AG10803 (cell line): ENCODE measurements at places on chromosomes 2 and 18.

DNA sequence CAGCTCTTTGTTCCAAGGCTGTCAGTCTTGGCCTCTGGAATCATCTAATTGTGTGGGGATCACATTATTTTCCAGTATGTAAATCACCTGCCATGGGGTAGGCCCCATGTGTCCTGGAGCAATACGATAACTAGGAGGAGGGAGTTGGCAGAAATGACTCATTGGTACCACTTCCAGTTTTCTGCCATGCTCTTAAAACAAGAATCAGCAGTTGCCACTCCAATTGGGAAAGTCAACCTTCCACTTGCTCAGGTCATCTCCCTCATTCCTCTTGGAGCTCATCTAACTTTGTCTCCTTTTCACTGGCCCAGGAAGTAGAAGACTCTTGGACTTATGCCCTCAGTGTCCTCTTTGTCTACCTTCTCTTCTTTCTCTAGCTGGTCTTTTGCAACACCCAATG is 487.0 kb downstream of the SLC4A3 start:
- no peak for DNase-seq

DNA sequence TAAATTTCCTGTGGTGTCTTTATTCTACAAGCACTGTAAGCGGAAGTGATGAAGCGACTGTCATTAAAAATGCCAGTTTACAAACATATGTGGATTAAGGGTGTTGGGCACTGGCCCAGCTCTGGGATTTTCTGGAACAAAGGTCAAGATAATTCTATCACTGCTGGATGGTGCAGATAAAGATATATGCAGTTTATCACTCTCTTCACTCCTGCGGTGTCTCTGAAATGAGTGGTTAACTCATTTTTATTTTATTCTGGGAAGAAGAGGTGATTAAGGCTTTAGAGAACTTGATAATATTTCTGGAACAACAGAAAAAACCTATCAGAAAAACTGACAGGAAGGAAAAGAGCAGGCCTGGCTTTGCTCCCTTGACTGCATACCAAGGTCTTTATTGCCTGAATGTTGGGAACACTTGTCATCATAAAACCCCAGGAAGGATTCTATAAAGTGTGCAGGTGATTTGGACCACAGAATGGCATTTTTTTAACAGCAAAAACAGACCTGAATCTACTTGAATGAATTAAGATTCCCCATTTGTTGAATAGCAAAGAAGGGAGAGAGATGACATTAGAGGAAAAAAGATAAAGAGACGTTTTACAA is 32.4 kb downstream of the ABCB11 start:
- no peak for DNase-seq

DNA sequence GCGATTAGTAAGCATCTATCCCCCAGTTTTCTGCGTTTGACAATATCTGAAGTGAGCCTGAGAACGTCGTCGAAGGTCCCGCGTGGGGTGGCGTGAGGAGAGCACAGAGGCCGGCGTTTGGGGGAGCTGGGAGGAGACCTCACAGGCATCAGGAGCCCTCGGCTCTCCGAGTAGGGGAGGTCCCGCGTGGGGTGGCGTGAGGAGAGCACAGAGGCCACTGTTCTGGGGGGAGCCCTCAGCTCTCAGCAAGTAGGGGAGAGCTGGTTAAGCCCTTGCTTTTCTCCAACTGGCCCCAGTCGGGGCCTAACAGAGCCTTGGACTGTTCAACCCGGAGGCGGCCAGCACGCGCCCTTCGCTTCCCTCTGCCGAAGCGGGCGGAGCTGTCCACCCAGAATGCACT is 134.3 kb downstream of the NFATC1 start:
- no peak for DNase-seq

GRCh38 chr18:40004246-40004645 is 1950.8 kb upstream of the PIK3C3 start:
- no peak for DNase-seq

DNA sequence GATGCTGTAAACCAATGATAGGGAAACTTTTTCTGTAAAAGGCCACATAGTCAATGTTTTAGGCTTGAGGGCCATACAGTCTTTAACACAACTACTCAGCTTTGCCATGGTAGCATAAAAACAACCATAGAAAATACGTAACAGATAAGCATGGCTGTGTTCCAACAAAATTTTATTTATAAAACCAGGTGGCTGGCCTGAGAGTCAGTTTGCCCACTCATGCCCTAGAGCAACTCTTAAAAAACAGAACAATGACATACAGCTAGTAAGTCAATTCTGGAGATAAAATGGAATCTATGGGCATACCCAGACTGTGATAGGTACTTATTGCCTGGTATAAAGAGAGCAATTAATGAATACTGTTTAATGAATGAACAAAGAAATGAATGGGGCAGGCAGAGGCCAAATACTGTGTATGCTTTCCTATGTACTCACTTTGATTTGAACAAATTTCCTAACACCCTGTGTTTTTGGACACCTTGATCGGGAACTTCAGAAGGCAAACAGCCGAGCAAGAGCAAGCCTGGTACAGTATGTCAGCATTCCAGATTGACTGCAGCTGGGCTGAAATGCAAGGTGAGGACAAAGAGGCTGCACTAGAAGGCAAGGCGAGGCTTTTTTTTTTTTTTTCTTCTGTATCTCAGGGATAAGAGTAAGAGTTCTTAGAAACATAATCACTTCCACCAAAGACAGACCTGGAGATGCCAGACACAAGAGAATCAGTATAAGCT is 315.3 kb downstream of the CLIP4 start:
- DNase-seq, result no peak

DNA sequence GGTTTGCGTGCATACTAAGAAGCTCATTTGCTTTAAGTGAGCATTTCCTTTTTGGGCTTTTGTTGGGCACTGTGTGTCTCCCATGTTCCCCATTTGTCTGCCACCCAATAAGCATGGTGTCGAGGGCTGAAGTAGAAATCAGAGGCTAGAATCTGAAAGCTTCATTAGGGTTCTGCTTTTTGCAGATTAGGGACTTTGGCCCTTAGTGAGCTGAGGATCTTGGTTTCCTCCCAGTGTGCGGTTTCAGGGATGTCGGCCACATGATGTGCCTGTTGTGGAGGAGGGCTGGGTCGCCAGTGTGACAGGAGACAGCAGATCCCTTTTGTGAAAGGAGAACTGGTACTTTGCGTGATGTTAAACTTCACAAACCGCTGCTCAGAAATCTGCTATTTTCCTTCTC is 41.1 kb downstream of the PLEKHB2 start:
- DNase-seq, result no peak

DNA sequence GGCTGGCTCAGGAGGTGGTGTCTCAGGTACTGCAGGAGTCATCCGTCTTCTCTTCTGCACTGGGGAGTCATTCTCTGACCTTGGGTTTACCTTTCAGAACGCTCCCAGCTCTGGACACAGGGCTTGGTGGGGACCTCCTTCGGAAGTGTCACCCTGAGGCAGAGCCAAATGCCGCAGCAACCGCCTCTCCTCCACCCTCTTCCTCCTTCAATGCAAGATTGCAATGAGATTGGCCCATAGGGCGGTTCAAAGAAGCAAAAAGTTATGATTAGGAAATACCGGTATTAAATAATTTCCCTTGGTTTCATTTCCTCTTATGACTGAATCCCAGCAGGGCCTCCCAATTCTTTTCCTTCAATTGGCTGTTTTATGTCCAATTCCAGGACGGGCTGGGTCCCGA is 178.8 kb downstream of the ACKR3 start:
- no peak for DNase-seq

DNA sequence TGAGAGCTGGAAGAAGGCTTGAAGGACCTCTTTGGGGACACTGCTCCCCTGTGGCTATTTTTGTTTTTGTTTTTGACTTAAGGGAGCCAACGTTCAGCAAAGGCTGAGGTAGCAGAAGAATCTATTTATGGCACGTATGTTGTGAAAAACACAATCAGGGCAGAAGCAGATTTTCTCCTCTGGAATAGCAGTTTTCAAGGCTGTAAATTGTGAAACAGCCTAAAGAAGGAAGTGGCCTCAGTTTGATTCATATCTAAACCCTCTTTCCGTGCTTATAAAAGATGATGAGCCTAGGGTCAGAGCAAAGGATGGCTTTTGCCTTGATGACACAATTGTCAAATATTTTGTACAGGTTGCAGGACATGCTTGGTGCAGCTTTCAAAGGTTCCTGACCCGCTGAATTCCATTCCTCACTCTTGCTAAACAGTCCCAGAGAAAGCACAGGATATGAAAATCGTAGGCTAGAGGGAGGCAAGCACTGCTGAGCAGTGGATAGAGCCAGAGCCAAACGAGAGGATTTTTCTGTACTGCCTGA is 106.2 kb upstream of the DLX2 start:
- DNase-seq, result peak; percentile 87

DNA sequence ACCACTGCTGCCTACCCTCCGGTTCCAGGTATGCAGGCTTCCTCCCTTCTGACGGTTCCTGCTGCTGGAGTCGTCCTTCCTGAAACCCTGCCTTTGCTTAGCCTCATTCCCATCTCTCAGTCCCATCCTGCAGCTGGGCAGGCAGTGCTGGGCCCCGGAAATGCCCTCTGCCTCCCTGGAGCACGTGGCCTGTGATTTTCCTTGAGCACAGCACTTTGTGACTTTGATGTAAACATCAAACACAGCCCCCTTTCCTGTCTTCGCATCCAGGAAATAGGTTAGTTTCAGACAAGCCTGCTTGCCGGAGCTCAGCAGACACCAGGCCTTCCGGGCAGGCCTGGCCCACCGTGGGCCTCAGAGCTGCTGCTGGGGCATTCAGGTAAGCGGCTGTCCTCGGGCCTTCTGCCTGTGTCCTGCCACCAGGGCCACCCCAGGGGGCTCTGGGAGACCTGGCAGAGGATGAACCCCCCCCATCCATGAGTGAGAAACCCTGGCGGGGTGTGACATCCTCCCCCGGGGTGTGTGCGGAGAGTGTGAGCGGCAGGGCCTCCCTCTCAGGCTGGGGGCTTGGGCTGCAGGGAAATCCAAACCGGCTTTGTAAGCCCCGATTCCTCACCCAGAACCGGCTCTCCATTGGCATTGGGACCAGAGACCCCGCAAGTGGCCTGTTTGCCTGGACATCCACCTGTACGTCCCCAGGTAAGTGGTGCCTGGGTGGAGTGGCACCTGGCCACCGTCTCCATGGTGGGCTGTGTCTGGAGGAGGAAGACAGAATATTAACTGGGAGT is at the start of gene ZAP70:
Gene ZAP70, plus strand, starts transcription at position 281 of the 788 bp plus-strand sequence. CDS start 10,461 bp downstream, outside the sequence.
- DNase-seq, result no peak

DNA sequence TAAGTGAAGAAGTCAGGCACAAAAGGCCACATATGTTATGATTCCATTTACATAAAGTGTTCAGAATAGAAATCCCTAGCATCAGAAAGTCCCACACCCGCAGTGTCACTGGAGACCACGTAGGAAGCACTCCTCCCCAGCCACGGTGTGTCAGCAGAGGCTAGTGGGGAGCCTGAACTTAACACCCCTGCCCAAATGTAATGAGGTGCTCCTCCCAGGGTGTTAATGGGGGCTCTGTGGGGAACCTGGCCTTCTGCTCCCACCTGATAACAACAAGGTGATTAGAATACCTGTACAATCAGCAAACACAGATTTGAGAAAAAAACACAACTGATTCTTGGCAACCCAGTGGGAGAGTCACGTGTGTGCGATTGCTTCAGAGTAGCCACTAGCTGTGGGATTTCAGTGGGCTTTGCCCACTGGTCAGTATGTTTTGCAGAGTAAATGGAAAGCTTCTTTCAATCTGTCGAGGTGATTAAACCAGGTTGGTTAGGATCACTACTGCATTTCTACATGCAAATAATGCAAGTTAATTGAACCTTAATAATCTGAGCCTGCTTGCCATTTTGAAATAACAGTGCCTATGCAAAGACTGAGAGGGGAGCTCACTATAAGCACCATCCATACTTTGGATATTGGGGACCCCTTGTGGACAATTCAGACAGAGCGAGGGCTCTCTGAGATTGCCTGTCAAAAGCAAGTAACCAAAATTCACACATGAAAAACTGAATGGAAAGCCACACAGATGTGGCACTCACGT is 20.6 kb upstream of the ATRAID start:
- peak; percentile 72 for DNase-seq

DNA sequence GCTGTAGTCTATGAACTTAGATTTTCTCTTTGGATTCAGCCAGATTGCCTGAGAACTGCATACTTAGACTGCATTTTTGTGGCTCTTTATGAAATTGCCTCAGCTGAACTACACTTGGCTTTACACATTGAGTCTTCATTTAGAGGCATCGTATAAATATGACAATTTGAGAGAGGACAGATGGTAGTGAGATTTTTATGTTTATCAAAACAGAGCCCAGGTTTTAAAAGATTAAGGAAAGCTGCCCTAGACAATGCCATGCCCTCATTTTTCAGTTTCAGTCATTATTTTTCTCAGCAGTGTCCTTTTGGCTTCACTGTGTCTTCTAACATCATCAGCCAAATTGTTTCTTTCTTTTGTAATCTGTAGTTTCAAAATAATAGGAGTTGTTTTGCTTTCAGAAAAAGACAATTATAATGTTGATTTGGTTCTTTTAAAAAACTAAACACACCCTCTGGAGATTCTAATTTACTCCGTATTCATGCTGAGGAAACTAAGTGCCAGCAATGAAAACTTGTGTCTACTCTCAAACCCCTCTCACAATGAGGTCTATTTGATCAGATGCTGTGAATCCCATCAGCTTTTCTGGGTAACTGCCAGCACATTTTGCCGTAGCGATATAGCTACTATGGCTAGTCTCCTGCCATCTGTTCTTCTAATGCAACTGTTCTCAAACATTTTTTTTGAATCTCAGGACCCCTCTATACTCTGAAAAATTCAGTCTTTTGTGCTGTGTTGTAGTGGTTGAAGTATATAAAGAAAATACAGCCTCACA is 46.2 kb downstream of the TWSG1 start:
- DNase-seq, result peak; percentile 89

DNA sequence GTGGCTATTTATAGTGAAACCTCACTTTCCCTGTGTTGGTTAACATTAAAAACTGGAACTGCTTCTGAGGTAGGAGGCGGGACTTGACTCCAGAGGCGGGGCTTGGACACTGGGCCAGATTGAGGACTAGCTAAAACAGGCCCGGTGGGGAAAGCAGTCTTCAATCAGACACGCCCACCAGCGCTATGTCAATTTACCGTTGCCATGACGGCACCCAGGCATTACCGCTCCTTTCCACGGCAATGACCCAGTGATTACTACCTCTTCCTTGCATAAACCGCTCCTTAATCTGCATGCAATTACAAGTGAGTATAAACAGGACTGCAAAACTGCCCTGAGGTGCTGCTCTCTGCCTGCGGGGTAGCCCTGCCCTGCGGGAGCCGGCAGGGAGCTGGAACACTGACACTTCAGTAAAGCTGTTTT is 35.3 kb downstream of the LRRFIP1 start:
- DNase-seq, result peak; percentile 93

DNA sequence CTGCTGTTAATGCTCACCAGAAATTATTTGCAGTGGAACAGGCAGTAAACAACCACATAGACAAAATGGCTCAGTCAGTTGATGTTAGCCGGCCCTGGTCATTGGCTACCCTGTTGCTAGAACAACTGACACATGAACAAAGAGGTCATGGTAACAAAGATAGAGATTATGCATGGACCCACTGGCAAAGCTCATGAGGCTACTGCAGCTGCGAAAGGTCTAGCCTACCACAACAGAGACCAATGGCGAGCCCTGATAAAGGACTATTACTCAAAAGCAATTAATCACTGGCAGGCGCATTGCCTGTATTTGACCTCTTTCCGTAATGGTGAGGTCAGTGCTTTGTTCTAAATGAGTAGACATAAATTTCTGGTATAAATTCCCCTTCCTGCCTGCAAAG is 474.2 kb downstream of the DSC3 start:
- no peak for DNase-seq

- peak; percentile 23 for DNase-seq
Observed at GRCh38 chr18:40380686-40381439, 1574.2 kb upstream of the PIK3C3 start.

- peak; percentile 73 for DNase-seq
Observed at GRCh38 chr18:49225160-49225559, 235.3 kb downstream of the DYM start.
